ENCODE measurements at places on chromosomes 4 and X.

GRCh38 chr4:182339221-182339641 lies 96.0 kb downstream of the TENM3 start:
- DNase-seq: no peak

DNA sequence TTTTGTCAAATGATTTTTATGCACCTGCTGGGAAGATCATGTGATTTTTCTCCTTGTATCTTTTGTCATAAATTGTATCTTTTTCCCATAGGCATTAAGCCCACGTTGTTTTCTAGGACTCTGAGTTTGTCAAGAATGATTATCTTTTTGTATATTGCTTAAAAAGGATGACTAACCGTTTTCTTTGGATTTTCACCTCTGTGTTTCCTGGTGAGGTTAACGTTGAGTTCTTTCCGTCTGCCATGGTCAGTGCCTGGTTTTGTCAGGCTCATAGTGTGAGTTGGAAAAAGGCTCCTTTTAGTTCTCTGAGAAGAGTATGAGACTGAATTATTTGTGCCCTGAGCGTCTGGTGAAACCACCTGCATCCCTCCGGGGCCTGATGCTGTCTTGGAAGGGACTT lies 21.9 kb downstream of the PCGF3 start:
- DNase-seq: no peak

DNA sequence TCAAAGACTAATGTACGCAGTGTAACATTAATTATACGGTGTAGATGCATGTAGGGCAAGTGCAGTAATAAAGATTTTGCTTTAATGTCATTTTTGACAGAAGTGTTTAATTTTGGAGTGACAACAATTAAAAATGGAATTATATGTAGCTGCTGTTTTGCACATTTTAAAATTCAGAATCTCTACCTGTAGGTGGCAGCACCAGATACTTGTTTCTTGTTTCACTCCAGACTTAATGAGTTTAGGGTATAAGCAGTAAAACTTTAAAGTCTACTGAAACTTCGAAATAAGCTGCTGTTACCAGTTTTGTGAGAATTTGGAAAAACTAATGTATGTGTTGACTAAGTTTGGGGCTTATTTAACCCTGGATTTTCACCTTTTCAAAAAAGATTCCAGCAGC lies 144.9 kb downstream of the POLA1 start:
- DNase-seq: no peak

DNA sequence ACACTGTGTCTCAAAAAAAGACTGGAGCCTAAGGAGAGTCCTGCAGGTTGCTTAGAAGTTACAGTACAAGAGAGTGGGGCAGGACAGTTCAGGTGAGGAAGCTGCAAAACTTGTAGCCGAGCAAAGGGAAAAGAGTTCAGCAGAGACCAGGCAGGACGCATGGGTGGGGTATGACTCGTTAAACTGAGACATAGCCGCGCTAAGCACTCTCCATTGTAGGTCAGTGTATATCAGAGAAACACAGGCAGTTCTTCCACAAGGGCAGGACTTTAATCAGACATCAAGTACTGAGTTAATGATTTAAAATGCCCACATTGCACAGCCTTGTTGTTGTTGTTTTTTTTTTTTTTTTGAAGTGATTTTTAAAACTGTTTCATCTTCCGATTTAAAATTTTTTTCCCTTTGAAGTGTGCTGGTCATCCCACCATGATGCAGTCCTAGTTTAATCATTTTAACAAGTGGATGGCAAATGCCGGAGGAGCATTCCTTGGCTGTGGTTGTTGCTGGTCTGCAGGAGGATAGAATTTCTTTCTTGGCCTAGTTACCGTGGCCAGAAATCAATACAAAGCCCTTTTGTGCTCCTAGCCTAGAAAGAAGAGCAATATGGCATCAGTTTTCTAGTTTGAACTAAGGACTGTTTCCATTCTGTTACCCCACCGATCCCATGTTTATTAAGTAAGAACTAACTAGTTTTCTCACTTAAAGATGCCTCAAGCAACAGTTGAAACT lies 10.3 kb downstream of the LAP3 start:
- DNase-seq: no peak

GRCh38 chr4:182093431-182093831 lies 149.8 kb upstream of the TENM3 start:
- DNase-seq: no peak

GRCh38 chr4:79598214-79598613 lies 190.2 kb upstream of the GK2 start:
- DNase-seq: no peak

GRCh38 chrX:63747331-63747730 lies 37.7 kb downstream of the ARHGEF9 start:
- no peak for DNase-seq

GRCh38 chr4:130077275-130077674 lies 981.3 kb downstream of the C4orf33 start:
- no peak for DNase-seq

DNA sequence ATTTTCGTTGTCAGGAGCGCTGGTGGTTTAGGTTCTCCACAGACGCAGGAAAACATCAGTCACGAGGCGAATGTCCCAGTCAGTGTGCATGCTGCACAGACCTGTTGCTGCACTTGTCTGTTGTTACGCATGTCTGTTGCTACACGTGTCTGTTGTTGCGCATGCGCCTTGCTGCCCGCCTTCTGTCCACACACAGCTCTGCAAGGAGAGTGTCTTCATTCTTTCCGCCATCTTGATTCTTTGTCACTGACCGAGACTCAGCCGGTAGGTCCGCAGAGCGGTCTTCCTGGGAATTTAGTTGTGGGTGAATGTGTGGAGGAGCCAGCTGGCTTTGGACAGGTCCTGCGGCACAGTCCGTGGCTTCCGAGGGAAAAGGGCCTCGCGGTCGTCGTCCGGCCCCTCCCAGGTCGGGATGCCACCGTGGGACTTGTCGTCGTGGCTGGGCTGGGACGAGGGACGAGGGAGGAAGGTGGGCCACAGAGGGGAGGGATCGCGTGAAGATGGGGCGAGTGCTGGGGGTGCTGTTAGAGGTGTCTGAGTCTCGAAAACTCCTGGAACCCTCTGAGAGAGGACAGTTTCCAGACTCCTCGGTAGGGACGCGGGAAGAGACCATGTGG lies at the start of gene PAGE2B:
Gene PAGE2B (plus strand): TSS at position 180 of the 617 bp plus-strand sequence. CDS start 1,012 bp downstream, outside the sequence.
- no peak for DNase-seq

DNA sequence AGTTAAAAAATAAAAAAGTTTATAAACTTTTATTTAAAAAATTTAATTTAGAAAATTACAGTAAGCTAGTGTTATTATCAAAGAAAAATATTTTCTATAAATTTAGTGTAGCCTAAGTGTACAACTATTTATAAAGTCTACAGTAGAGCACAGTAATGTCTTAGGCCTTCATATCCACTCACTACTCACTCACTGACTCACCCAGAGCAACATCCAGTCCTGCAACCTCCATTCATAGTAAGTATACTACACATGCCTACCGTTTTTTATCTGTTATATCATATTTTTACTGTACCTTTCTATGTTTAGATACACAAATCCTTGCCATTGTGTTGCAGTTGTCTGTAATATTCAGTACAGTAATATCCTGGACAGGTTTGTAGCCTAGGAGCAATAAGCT lies 129.0 kb upstream of the FAM47B start:
- DNase-seq: no peak

DNA sequence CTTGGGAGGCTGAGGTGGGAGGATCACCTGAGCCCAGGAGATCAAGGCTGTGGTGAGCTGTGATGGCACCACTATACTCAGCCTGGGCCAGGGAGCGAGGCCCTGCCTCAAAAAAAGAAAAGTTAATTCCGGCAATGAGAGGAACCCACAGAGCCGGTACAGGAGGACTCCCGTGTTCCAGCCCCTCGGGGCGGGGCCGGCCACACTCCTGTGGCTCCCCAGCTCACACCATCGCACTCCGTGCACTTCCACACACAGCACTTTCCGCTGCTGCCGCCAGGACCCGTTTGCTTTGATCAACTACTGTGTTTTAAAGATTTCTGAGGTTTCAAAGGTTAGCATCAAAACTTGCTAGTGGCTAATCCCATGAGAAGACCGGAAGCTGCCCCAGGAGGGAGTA lies 171.7 kb downstream of the AFAP1 start:
- no peak for DNase-seq

GRCh38 chr4:100682477-100683218 lies 164.8 kb upstream of the EMCN start:
- no peak for DNase-seq

DNA sequence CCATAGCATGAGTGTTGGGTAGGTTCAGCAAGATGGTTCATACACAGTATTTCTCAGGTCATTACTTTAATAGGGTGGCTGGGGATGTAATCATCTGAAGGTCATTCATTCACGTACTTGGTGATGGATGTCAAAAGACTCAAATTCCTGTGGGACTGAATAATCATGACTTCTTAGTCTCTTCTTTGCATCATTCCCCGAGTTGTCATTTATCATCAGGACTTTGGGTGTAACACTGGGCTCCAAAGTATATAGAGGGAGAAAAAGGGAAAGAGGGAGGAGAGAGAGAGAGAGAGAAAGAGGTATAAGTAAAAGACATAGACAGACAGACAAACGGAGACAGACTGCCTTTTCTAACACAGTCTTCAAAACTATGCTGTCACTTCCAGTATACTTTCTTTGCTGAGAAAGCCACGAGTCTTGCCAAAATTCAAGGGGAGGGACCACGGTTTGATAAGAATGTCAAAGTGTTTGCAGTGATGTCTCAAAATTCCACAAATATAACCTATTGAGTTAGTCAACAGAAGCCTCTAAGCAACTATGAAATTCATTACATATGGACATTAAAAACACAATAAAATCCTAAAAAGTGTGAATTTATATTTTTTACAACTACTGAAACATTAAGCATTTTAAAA lies 55.9 kb downstream of the UGT2A3 start:
- no peak for DNase-seq

GRCh38 chrX:82734140-82734539 lies 774.0 kb upstream of the POU3F4 start:
- DNase-seq: no peak

DNA sequence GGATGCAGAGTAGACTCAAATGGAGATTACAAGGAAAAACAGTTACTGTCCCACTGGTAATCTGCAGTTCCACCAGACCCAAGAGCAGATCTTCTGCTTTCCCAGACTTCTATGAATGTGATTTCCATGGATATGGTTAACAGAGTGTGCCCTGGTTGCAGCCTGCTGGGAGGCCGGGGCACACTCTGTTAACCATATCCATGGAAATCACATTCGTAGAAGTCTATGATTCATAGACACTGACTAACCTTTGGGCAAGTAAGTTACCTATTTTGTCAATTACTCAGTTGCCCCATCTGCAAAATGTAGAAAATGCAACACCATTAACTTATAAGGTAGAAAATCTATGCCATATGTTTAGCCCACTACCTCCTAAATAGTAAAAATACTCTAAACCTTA lies 443.1 kb upstream of the PITX2 start:
- DNase-seq: no peak

- no peak for DNase-seq
These were observed 6.3 kb downstream of the ZBTB49 start for GRCh38 chr4:4296283-4296846.

DNA sequence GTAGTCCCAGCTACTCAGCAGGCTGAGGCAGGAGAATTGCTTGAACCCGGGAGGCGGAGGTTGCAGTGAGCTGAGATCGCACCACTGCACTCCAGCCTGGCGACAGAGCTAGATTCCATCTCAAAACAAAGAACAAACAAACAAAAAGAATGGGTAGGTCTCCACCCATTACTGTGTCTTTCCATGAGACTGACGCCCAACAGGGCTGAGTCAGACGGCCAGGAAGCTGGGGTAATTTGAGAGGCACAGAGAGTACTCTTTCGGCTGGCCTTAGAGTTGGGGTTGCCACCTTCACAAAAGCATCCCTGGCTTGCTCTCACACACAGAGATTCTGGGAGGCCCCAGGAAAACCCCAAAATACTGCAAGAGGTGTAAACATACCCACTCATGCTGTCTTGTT lies 72.0 kb upstream of the DHRSX start:
- no peak for DNase-seq

GRCh38 chr4:8443801-8444200 lies 3.2 kb downstream of the TRMT44 start:
- DNase-seq: no peak

DNA sequence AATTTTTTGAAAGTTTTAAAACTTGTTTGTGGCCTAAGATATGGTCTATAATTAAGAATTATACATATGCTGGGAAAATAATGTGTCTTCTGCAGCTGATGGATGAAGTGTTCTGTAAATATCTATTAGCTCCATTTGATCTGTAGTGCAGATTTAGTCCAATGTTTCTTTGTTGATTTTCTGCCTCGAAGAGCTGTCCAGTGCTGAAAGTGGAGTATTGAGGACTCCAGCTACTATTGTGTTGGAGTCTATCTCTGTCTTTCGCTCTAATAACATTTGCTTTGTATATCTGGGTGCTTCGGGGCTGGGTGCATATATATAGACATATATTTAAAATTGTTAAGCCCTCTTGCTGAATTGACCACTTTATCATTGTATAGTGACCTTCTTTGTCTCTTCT lies 2127.3 kb downstream of the PCDH7 start:
- DNase-seq: no peak

- no peak for DNase-seq
These were observed 15.4 kb downstream of the ANXA3 start for GRCh38 chr4:78566834-78567499.

DNA sequence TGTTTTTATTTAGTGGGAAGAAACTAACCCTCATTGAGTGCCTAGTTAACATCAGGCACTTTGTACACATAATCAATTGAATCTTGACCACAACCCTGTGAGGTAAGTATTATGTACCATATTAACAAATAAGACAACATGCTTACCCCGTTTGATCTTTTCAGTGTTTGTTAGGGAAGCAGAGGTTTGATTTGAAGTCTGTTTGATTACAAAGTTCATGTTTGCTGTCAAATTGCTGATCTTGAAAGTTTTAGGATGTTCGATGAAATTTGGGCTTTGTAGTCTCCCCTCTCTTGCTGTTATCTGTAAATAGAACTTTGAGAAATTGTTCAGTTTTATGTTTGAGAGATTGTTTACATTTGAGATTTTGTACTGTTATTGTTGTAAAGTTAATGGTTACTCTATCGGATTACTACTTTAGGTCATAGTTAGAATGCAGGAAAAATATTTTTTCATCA lies 13.4 kb upstream of the ADH4 start:
- DNase-seq: no peak

- no peak for DNase-seq
These were observed 220.4 kb downstream of the MAML3 start for GRCh38 chr4:139933541-139933940.

Data from activated CD8-positive, alpha-beta memory T cell treated with anti-CD3 and anti-CD28 coated beads for 4 hours (primary cell).